SK-MEL-5 (cell line): ENCODE measurements at places on chromosomes 13 and 19.

DNA sequence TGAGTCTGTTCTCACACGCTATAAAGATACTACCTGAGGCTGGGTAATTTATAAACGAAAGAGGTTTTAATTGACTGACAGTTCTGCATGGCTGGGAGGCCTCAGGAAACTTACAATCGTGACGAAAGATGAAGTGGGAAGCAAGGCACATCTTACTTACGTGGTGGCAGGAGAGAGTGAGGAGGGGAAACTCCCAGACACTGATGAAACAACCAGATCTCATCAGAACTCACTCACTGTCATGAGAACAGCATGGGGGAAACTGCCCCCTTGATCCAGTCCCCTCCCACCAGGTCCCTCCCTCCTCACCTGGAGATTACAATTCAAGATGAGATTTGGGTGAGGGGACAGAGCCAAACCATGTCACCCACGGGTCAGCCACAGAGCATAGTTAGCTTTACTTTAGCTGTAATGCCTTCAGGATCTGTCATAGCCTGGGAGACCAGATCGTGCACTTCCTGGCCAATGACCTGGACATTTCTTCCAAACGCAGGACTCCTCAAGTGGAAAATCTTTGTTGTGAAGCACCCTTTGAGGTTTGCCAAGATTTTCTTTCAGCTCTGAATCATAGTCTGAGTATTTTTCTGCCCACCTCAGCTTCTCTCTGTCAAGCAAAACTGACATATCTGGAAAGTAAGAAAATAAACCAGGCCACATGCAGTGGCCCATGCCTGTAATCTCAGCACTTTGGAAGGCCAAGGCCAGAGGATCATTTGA, 25.2 kb upstream of the HIF3A start:
- no peak for DNase-seq

GRCh38 chr19:45446944-45447343, 20.9 kb upstream of the FOSB start:
- DNase-seq: no peak

GRCh38 chr19:50820086-50820485, 3.5 kb downstream of the KLK1 start:
- no peak for DNase-seq

GRCh38 chr19:43820098-43820883, 6.8 kb upstream of the ZNF283 start:
- DNase-seq: no peak

GRCh38 chr13:101035119-101035620, 360.6 kb upstream of the TMTC4 start:
- no peak for DNase-seq

- DNase-seq: no peak
Observed at GRCh38 chr19:13160557-13160956, 10.3 kb downstream of the IER2 start.

- DNase-seq: no peak
Observed at GRCh38 chr13:28301839-28302238, 163.5 kb downstream of the PAN3 start.

DNA sequence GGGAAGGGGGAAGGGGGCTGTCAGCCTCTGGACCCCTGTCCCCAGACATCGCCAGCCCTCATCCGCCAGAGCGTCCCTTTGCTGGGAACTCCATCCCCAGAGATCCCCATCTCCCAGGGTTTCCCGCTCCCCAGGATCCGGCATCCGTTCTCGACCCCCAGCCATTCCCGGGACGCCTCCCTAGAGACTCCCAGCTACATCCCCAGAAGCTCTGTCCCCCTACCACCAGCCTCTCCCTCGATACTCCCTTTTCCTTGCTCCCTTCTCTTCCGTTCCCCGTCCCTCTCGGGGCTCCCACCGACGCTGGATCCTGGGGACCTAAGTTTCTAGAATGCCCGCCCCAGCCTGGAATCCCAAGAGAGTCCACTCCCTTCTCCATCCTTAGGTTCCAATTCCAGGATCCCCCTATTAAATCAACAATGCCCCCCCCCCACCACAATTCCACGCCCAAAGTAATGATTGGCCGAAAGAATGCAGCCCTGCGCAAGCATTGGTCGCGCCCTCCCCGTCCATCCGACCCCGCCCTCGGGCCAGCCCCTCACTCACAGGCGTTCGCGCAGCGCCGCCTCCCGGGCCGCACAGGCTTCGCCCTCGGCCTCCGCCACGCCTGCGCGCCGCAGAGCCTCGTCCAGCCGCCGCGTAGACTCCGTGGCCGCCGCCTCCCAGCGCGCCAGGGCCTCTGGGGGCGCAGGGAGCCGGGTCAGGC, 3.2 kb downstream of the CCDC194 start:
- peak; percentile 90 for DNase-seq

GRCh38 chr19:45643024-45643926, 4.1 kb upstream of the EML2 start:
- DNase-seq: peak; percentile 85

DNA sequence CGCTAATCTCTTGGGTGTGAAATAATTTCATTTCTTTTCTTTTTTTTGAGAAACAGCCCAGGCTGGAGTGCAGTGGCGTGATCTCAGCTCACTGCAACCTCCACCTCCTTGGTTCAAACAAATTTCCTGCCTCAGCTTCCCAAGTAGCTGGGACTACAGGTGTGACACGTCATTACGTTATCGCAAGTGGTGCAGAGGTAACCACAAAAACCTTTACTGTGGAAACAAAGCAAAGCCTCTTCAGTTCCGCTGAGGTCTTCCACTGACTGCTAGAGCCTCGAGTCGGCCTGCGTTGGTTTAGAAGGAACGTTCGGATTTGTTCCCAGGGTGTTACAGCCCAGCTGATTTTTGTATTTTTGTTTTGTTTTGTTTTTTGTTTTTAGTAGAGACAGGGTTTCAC, 2.0 kb upstream of the ZNF784 start:
- no peak for DNase-seq

DNA sequence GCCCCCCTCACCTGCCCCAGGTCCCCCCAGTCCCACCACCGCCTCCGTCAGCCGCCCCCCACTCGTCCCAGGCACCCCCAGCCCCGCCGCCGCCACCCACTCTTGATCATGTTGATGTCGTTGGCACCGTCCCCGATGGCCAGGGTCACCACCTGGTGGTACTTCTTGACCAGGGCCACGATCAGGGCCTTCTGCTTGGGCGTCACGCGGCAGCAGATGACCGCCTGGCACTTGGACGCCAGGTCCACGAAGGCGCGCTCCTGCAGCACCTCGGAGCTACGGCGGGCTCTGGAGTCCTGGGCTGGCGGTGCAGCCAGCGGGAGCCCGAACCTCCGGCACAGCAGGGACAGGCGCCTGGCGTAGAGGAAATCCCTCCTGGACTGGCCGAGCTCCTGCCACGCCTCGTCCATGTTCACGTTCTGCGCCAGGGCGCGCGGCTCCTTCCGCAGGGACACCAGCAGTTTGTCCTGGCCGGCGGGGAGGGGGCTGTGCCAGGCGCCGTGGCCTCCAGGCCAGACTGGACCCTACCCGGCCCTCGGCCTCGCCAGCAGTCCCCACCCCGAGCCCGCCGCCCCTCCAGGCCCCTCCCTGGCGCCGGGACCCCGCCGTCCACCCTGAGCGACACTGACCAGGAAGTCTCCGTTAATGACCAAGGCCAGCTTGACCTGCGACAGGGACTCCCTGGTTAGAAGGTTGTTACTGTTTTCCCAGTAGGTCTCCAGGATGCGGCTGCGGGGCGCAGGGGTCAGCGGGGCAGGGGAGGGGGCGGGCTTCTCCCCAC, 22.6 kb downstream of the ATP8B3 start:
- DNase-seq: no peak

GRCh38 chr13:45385907-45386553, 32.1 kb downstream of the SLC25A30 start:
- no peak for DNase-seq

GRCh38 chr13:23081901-23082300, 98.9 kb upstream of the SGCG start:
- DNase-seq: no peak

GRCh38 chr13:69194130-69194529, 913.5 kb upstream of the ATXN8OS start:
- DNase-seq: no peak

- no peak for DNase-seq
Observed at GRCh38 chr19:731000-731399, 19.9 kb upstream of the MISP start.

GRCh38 chr19:38850436-38850975, 720 bp upstream of the HNRNPL start:
- DNase-seq: no peak

- peak; percentile 68 for DNase-seq
Observed at GRCh38 chr19:15264061-15264932, 32.0 kb upstream of the EPHX3 start.

DNA sequence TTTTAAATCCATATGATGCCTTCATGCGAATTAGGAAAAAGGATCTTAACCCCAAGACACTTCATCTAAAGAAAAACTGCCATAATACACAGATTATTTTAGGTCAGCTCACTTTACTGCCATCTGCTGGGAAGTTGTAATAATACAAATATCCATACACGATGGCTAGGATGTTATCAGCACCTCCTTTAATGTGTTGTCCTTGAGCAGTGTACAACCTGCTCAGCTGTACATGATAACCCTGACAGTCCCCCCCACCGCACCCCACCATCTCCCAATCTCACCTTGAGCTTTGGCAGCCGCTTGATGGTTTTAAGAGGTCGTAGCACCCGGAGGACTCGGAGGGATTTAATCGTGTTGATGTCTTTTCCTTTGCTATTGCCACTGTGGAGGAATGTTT, 112.2 kb downstream of the IER2 start:
- DNase-seq: peak; percentile 70

GRCh38 chr19:55373306-55373992, 3.2 kb upstream of the TMEM190 start:
- DNase-seq: no peak

DNA sequence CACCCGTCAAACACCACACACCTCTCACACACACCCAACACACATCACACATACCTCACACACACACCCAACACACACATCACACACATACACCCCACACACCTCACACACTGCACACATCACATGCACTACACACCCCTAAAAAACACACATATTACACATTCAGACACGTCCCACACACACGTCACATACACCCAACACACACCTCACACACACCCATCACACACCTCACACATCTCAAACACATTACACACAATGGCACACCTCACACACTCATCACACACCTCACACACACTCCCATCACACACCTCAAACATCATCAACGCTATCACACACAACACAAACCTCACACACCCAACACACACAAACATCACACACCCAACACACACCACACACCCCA, 133.1 kb downstream of the CRYL1 start:
- DNase-seq: no peak

- no peak for DNase-seq
Observed at GRCh38 chr13:95437561-95437960, 115.0 kb upstream of the CLDN10 start.

DNA sequence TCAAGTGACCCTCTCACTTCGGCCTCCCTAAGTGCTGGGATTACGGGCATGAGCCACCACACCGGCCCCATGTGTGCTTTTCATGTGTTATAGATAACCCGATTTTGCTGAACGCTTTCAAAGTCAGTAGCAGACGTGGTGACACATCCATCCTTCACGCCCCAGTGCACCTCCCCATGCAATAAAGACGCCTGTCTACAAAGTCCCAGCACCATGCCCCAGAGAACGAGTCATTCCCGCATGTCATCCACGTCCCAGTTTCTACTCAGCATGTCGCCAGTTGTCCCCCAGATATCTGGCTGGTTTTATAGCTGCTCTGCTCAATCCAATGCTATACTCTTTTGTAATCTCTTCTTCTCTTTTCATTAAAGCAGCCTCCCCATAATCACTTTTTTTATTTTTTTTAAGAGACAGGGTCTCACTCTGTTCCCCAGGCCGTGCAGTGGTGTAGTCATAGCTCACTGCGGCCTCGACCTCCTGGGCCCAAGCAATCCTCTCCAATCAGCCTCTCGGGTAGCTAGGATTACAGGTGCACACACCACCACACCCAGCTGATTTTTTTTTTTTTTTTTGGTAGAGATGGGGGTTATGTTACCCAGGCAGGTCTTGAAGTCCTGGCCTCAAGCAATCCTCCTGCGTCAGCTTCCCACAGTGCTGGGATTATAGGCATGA, 42.5 kb downstream of the DNM2 start:
- DNase-seq: no peak

GRCh38 chr13:113087923-113088690, 17.5 kb upstream of the F7 start:
- no peak for DNase-seq

- peak; percentile 24 for DNase-seq
Observed at GRCh38 chr13:76884186-76884906, 1.9 kb downstream of the KCTD12 start.

GRCh38 chr13:100440751-100441425, 147.7 kb downstream of the GGACT start:
- peak; percentile 32 for DNase-seq

DNA sequence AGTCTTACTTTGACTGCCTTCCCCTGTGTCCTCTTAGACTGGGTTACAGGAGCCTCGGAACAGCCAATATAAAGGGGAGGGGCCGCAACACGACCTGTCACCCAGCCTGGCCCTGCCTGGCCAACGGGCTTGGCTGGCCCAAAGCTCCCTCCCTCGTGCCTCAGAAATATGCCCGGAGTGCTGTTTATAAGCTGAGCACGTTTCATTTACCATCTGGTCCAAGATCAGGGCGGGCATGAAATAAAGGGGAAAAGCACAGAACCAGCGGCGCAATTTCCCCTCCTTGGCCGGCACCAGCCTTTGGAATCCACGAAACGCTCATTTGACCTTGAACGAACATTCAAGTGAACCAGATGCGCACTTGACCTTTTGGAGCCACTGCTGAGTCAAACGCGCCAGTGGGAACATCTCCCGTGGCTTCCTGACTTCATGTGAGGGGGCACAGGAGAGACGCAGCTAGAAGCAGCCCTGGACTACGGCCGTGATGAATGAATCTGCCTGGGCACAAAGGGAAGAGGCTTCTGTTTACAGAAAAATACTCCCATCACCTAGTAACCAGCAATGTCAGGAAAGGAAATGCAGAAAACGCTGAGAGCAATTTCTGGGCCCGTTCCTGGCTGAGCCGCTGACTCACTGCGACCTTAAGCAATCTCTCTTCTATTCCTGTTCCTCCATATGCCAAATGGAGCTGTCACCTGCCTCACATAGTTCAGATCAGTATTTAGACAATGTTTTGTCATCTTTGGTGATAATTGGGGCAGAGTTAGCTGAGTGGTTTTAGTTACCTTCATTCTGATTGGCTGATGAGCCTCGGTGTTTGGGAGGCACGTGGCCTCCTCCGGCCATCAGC, 53.3 kb downstream of the RFX2 start:
- DNase-seq: no peak

DNA sequence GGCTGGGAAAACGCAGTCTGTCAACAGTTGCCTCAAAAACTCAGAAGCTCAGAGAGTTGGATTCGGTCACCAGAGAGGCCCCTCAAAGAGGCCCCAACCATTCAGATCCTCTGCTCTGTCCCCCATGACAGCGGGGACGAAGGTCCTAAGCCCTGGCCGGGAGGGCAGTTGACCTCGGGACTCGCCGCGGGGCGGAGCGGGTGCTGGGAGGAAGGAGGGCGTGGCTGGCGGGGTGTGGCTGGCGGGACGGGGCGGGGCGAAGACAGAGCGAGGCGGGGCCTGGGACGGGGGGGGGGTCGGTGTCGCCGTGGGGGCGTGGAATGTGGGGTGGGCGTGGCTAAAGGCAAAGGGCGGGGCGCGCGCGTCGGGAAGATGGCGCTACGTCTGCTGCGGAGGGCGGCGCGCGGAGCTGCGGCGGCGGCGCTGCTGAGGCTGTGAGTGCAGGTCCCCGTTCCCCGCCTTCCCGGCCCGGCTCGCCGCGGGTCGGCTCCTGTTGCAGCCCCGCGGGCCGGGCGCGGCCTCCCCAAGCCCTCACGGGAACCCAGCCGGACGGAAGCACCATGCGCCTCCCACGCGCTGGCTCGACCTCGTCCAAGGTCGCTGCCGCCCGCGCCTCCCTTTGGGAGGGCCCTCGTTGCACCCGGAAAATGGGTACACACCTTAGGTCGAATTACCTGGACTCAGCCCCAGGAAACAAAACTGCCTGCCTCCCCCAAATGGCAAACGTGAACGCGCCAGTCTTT, 105.2 kb downstream of the TM9SF2 start:
- DNase-seq: peak; percentile 75
